ENCODE measurements at places on chromosomes 4 and X.

DNA sequence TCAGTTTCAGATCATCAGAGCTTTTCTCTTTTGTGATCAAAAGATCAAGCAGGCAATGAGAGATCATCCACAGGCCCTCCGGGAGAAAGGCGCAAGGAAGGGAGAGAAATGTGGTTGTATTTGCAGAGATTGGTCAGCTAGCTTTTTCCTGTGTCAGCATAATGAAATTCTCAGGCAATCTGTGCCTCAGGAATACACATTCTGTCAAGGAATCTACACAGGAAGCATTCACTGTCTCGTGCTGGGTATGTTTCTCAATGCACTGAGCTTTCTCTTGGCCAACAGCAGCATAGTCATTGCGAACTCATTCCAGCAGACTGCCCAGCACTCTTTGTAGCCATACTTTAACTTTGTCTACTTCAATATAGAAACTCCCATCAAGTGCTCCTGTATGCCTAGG lies 413.7 kb downstream of the PPP3CA start:
- peak; percentile 66 for DNase-seq

DNA sequence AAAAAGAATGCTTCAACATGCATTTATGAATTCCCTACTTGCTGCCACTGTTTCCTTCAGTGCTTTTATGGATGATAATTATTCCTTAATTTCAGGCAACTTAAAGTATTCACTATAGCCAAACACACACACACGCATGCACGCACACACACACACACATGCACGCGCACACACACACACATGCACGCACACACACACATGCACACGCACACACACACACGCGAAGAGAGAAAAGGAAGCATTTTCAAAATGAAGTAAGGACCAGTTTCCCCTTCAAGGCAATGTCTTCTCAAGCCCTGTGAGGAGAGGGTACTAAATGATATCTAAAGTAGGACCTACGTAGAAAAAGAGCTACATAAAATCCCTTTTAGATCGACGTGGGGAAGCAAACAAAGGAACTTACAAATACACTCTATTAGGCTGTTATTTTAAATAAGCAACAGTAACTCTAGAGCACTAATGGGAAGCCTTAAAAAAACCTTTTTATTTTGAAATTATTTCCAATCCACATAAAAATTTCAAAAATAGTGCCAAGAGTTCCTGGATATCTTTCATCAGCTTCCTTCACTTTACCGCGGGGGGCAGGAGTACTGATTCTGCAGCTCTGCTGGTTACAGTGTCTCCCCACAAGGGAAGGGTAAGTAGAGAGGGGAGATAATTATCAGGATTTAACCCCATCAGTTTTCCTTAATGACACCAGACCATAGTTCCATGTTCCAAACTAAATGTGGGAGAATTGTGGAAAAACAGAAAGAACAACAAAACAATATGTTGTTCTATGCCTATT lies 13.7 kb downstream of the IRF2 start:
- no peak for DNase-seq

- DNase-seq: no peak
Observed at GRCh38 chr4:6143603-6144181, 56.7 kb downstream of the JAKMIP1 start.

DNA sequence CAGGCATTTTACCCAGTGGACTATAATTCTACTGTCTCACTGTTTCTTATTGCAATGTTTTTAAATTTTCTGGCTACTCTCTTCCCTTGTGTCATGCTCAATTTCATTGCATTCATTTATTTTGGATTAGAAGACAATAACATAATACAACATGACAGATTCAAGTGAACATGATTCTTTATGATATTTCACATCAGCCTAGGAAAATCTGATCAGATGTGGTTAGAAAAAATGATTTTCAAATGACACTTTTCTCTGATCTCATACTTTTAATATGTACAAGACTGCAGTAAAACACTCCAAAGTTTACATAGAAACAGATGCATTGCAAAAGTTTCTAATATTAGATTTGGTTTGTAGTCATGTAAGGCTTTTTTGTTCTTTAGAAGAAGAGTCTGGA lies 586.0 kb downstream of the ACTRT1 start:
- no peak for DNase-seq

GRCh38 chr4:39383690-39384089 lies 17.5 kb upstream of the RFC1 start:
- DNase-seq: no peak

DNA sequence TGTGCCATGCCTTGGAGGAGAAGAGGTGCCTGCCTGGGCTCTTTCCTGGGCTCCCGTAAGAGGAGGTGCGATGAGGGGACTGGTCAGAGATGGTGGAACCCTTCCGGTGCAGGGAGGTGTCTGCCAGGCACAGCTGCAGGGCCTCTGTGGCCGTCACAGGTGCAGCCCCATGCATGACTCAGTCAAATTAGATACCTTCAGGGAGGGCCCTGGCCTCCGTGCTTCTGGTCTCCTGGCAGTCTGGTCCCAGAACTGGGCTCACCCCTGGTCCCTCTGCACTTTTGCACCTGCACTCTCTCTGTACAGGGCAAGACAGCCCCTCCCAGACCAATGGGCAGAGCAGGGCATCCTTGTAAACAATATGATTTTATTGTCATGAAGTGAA lies 49.9 kb upstream of the LRPAP1 start:
- DNase-seq: no peak

DNA sequence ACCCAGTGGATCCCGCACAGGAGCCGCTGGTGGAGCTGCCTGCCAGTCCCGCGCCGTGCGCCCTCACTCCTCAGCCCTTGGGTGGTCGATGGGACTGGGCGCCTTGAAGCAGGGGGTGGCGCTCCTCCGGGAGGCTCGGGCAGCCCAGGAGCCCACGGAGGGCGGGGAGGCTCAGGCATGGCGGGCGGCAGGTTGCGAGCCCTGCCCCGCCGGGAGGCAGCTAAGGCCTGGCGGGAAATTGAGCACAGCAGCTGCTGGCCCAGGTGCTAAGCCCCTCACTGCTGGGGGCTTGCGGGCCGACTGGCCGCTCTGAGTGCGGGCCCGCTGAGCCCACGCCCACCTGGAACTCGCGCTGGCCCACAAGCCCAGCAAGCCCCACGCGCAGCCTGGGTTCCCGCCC lies 127.1 kb upstream of the TMEM164 start:
- DNase-seq: no peak

DNA sequence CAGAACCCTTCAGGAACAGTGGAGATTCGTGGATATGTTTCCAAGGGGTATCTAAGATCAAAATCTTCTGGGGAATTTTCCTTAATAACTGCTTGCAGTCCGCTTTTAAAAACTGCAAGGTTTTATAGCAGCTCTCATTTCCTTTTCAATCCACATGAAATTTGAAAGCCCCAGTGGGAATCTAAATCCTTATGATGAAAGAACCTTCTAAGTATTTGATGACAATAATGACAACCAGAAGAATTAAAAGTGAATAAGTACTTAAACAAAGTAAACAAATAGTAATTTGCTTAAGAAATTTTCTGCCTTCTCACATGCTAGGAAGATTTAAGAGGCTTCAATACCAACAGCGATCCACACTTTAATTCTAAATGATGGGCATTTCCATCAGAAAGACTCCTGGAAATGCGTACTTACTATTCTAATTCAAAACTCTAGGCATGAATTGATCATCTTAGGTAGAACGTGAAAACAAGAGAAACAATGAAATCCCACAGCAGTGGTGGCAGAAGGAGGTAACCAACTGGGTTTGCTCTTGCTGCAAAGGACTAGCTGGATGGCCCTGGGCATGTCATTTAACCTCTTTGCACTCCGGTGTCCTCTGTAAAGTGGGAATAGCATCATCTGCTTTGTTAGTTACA lies 37.6 kb upstream of the S100G start:
- DNase-seq: no peak

DNA sequence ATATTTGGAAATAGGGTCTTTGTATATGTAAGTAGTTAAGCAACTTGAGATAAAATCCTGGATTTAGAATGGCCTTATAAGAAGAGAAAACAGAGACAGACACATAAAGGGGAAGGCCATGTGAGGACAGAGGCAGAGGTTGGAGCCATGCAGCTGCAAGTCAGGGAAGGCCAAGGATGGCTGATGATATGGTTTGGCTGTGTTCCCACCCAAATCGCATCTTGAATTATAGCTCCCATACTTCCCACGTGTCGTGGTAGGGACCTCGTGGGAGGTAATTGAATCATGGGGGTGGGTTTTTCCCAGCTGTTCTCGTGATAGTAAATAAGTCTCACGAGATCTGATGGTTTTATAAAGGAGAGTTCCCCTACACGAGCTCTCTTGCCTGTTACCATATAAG lies 76.3 kb downstream of the STK32B start:
- DNase-seq: no peak

DNA sequence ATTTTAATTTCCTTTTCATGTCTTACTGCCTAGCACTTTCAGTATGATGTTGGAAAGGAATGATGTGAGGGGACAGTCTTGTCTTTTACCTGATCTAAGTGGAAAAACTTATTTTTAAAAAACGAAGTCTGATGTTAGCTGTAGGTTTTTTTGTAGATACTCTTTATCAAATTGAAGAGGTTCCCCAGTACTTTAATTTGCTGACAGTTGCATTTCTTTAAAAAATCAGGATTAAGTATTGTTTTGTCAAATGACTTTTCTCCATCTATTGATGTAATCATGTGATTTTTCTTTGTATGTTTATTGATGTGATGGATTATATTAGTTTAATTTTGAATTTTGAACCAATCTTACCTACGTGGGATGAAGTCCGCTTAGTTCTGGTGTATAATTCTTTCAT lies 568.4 kb upstream of the AGA start:
- no peak for DNase-seq

- peak; percentile 15 for DNase-seq
Observed at GRCh38 chrX:129818123-129818522, 25.6 kb downstream of the ZDHHC9 start.

DNA sequence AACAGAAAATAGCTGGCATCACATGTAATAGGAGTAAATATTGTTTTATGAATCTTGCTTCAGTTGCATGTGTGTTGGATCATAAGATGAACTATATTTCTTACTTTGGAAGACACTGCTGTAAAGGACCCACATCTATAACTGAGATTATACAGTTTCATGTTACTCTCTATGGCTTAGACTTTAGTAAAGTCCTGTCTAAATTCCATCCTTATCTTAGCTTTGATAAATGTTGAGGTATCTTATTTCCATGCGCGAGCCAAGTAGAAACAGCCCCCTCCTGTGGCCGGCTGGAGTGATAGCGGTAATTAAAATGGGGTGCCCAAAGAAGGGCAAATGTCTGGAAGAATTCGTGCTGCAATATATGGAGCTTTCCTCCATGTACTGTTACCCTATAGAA lies 43.0 kb downstream of the CCDC158 start:
- DNase-seq: peak; percentile 69

DNA sequence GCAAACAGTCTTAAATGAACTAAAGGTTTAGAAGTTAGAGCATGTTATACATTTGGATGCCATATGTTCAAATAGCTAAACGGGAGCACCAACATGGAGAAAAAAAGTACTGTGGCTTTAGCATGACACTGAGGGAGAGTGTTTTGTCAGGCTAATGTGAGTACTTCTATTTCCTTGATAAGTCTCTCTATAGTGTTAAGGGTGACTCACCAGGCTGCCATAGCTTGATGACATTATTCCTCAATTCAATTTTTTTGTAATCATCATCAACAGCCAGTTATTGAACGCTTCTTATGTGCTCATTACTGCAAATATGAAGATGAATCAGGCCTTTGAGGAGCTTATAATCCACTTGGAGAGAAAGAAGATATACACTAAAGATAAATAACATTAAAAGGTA lies 211.4 kb upstream of the GPR101 start:
- DNase-seq: no peak

DNA sequence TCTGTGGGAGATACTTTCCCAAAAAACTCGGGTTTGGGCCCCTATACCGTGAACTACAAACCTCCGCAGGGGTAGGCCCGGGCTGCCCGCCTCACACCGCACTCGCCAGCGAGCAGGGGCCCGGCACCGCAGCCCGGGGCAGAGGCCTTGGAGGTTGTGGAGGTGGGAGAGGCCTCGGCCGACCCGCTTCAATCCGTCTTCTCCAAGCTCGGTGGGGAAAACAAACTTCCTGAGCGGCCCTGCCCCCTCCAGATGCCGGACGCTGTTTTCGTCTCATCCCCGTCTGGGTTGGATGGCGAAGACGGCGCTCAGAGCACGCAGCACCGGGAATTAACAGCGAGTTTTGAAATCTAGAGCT lies 442 bp upstream of the MCUB start:
- no peak for DNase-seq

DNA sequence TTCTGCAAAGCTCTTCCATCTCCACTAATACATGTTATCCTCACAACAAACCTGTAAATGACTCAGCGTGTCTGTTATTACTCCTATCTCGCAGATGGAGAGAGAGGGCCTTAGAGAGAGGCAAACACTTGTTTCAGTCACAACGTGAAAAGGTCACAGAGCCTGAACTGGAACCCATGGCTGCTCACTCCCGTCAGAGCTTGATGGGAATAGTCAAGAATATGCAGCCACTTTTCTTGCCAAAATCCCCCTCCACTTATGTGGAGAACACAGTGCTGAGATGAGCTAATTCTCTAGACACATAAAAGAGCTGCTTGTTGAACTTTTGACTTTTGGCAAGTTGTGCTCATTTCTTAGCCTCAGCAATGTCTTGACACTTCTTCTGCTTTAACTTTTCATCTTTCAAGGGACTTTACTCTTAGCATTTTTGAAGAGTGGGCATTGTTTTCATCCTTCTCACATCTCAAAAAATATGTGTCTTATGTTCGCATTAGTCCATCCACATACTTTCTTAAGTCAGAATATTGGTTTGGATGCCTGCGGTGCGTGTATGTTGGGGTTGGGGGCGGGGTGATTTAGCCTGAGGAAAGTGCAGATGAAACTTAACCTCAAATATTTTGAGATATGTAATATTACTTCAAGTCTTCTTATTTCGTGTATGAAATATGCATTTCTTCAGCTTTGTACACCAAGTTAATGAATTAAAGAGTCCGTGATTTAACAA lies 69.2 kb downstream of the SYNPO2 start:
- peak; percentile 36 for DNase-seq

DNA sequence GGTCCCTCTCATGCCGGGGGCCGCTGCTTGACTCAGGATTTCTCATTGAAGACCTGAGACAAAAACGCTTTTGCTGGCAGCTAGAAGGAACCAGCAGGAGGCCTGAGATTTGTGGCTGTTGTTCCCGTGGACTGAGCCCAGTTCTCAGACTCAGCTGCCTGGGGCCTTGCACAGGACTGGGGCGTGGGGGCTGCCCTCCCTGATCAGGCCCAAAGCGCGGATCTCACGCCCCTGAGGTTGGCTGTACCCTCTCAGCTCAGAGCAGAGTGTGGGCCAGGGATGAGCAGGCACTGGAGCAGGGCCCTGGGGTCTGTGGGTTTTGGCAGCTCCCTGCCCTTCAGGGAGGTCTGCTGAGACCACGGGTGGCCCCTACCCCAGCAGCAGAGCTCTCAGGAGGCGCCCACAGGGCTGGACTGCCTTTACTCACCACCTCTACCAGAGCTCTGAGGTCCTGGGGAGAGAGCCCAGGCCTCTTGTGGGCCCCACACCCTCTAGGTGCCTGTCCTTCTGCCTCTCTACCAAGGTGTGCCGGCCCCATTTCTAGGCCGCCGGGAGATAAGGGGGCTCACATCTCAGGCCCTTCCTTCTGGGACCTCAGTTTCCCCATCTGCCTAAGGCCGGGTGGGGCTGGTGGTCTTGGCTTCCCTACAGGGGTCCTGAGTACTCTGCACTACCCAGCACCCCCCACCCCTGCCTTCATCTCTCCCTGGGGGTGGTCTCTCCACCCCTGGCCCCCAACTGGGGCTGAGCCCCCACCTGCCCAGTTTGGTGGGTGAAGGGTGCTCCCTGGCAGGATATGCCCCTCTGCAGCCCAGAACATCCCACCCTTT lies 5.6 kb downstream of the MSANTD1 start:
- DNase-seq: no peak

Data from fibroblast of the aortic adventitia (primary cell).